ENCODE measurements at places on chromosomes 2 and 18.
A peak's percentile ranks its signal among the peaks of the same experiment; 100 is the strongest.

- DNase-seq: no peak
Observed at GRCh38 chr2:226904592-226904991, 68.7 kb downstream of the RHBDD1 start.

GRCh38 chr2:98663511-98664090 is 55.2 kb downstream of the UNC50 start:
- peak; percentile 44 for DNase-seq

GRCh38 chr2:32314886-32315285 is 37.2 kb downstream of the YIPF4 start:
- DNase-seq: no peak

DNA sequence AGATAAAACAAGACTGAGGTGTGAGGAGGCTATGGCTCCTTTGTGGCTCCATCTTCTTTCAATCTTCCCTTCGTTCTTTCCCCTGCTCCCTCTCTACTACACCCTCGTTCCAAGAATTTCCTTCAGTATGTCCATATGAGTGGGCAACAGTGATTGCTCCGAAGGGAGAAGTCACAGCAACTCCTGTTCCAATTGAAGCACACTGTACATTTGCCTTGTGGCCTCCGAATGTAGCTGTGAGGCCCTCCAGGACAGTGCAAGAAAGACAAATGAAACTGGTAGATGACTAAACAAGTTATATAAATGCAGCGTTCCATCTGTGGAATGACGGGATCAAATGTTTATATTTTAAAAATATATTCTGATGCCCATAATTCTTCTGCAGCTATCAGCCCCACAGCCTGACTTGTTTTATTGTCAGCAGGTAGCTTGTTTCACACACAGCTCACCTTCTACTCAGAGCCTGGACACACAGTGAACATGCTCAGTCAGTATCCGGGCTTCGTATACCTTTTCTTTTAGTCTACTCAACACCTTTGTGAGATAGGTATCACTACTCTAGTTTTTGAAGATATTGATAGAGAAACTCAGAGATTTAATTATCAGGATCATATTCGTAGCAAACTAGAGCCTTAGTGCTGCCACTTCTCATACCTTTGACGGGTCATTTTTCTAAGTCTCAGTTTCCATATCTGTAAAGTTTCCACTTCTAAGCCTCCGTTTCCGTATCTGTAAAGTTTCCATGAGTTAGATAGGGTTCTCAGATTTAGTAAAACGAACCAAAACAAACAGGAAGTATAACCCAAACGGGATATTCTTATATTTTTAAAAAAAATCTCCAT is 216.7 kb upstream of the STON1 start:
- DNase-seq: peak; percentile 27

DNA sequence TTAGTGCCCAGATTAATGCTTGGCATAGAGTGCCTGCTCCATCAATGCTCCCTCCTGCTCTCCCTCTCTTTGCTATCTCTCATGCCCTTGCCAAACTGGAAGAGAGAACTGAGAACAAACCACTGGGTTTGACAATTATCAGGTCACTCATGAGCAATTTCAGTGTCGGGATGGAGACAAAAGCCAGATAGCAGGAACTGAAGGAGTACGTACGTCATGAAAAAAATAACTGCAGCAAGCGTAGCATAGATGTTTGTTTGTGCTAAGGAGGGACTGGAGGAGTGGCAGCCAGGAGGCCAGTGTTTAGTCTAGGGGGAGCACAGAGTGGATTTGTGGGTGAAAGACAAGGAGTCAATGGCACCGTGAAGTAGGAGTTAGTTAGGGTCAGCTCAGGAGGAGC is 113.3 kb downstream of the POLE4 start:
- DNase-seq: no peak

- DNase-seq: no peak
Observed at GRCh38 chr2:221309892-221310583, 262.1 kb downstream of the EPHA4 start.

DNA sequence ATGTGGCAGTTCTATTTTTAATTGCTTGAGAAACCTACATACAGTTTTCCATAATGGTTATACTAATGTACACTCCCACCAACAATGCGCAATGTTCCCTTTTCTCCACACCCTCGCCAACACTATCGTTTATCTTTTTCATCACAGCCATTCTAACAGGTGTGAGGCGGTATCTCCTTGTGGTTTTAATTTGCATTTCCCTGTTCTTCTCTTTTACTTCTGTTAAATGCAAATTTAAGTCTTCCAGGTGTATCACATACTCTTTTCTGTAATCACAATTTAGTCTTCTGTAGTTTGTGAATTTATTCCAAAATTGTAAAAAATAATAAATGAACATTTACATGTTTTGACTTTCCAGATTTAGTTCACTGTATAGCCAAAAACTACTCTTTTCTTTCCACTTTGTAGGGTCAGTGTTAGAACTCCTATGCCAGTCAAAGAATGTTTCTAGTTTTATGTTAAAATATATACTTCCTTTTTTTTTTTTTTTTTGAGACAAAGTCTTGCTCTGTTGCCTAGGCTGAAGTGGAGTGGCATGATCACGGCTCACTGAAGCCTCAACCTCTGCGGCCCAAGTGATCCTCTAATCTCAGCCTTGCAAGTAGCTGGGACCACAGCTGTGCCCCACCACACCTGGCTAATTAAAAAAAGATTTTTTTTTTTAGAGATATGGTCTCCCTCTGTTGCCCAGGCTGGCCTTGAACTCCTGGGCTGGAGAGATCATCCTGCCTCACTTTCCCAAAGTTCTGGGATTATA is 15.4 kb upstream of the ACYP2 start:
- no peak for DNase-seq

DNA sequence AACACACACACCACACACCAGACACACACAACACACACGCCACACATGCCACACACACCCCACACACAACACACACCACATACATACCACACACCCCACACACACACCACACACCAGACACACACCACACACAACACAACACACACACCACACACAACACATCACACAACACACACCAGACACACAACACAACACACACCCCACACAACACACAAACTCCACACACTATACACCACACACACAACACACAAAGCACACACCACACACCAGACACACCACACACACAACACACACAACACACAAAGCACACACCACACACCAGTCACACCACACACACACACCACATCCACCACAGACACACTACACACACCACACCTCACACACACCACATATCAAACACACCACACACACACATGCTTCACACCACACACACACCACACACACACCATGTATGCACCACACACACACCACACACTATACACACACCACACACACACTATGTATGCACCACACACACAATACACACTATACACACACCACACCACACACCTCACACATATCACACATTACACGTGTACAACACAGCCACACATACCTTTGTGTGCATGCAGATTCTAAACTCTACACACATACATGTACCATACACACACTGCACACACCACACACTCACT is 72.2 kb downstream of the TMEM18 start:
- DNase-seq: no peak

GRCh38 chr2:127659408-127660290 is 13.7 kb downstream of the GPR17 start:
- no peak for DNase-seq

GRCh38 chr2:106631281-106631680 is 144.1 kb downstream of the CD8B2 start:
- DNase-seq: no peak

- DNase-seq: no peak
Observed at GRCh38 chr2:240259924-240260529, 119.6 kb upstream of the OTOS start.

DNA sequence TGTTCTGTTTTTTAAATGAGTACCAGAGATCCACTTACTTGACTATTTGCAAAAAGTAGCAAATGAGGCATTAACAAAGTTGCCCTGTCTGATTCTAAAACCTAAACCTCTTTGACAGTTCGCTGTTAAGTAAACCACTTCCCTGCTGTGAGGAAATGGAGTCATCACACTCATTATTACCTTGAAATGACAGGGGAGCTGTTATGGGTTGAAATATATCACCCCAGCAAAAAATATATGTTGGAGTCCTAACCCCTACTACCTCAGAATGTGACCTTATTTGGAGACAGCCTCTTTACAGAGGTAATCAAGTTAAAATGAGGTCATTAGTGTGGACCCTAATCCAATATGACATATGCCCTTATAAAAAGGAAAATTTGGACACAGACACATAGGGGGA is 36.1 kb downstream of the DHRS9 start:
- no peak for DNase-seq

DNA sequence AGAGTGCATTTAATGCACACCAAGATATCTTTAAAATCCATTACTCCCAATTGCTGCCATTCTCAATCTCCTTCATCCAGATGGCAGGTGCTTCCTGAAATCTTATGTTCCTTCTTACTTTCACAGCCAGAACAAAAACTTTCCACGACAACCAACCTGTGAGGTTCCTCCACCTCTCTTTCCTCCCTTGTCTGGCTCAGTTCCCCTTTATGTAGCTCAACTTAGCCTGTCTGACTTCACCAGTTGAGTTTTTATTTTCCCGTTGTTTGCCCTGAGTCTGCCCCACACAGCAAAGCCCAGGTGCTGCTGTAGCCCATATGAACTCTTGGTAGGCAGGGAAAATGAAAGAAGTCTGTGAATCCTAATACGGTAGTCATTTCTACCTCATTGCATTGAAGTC is 112.5 kb downstream of the MREG start:
- DNase-seq: no peak

DNA sequence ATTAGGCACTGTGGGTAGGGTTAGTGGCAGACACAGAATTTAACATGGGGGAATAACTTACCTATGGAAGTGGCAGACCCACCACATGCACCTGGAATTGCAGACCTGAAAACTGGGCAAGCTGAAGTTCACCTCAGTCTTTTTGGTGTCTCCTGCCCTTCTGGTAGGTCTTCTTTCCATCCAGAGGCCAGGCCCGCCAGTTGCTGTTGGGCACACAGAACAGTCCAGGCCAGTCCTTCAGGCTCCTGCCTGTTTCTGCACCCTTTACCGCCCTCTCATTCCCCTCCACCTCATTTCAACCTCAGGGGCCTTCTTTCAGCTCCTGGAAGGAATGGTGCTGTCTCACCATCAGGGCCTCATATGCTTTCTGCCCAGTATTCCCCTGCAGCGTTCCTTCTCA is 358.9 kb upstream of the ETAA1 start:
- DNase-seq: no peak

- no peak for DNase-seq
Observed at GRCh38 chr2:106208874-106209273, 14.8 kb upstream of the UXS1 start.

GRCh38 chr2:16429431-16430145 is 236.0 kb downstream of the CYRIA start:
- no peak for DNase-seq

DNA sequence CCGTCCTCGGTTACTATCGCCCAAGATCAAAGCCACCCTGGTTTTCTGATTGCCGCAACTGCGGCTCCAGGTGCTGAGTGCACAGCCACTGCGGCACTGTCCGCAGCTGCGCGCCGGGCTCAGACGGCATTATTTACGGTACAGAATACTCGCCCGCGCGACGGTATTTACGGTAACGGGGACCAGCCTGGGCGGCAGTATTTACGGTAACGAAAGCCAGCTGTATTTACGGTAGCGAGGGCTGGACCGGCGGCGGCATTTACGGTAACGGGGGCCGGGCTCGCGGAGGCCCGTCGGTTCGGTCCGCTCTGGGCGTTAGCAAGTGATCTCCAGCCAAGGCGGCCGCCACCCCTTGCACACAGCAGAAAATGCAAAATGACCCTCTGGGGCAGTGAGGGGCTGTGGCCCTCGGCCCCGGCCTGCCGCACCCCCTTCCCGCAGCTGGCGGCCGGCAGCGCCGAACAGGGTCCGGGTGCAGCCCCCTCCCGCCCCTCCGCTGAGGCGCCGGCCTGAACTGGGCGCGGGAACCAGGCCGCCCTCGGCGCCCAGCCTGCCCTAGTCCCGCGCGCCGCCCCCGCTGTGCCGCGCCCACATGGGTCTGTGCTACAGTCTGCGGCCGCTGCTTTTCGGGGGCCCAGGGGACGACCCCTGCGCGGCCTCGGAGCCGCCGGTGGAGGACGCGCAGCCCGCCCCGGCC is at the start of gene GNAL:
GNAL (plus strand) TSS at position 293 of the 697 bp plus-strand sequence; CDS start at position 593, 300 bp downstream.
- peak; percentile 21 for DNase-seq

- DNase-seq: peak; percentile 11
Observed at GRCh38 chr18:58887613-58887963, 22.9 kb downstream of the ZNF532 start.

DNA sequence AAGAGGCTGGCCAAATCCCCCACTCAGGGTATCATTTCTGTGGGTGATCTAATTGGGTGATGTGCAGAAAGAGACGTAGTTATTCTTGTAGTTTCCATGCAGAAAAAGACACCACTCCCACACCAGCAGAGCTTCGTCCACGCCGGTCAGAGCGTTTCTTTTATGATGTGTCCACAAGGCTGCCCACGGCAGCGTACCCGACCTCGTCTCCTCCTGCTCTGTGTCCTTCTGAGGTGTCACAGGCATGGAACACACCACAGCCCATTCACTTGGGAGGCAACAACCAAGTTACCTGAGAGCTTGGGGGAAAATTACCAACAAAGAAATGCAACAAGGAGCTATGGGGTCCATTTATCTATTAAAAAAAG is 131.3 kb downstream of the PXDN start:
- no peak for DNase-seq

- DNase-seq: no peak
Observed at GRCh38 chr2:61632276-61633169, 94.4 kb upstream of the XPO1 start.

GRCh38 chr2:130819608-130820278 is 17.0 kb upstream of the ARHGEF4 start:
- no peak for DNase-seq

DNA sequence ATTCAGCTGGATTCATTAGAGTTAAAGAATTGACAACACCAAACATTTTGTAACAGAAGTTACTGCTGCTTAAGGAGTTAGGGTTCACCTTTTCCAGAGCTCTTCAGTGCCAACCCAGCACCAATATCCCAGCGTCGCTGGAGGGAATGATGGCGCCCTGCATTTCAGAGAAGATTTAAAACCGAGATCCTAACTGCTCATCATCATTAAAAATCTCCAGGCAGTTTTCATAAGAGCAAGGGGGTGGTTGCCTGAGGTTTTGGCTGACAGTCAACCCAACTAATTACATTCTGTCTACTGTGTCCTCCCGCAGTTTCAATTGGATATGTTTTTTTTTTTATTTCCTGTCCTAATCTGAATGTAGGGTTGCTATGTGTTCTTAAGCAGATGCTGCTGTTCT is 509.6 kb upstream of the TCF4 start:
- DNase-seq: no peak

DNA sequence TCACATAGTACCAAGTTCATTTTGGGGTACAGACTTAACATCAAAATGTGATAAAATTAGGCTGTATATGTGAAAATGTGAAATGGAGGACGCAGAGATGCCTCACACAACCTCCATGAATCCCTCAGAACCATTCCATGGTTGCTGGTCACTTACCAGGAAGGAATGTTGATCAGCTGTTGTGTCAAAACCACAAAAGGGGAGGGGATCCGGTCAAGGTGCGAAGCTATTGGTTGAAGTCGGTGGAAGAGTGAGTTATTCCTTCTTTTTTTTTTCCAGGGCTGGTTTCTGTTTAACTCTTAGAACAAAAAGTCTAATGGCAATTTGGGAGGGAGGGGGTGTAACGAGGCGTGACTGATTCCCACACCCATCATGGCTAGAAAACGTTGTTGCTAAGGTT is 32.3 kb upstream of the REG3A start:
- DNase-seq: no peak
